GM23338 (cell line): ENCODE measurements at places on chromosomes 16 and 17. TPM values are rescaled to one million over a fixed set of nuclear protein-coding genes. Genes with fewer than 3 reads are reported as not detected.

The GNGT2 gene
- 0.42 TPM in 1 of 2 replicates, not detected in the other for total RNA-seq

The TMEM238L gene
- total RNA-seq: not detected in 2 replicates

The SCGB1C2 gene
- total RNA-seq: not detected in 2 replicates

The OTOP2 gene
- not detected in 2 replicates for total RNA-seq

The PYDC1 gene
- total RNA-seq: not detected in 2 replicates

The TMIGD1 gene
- not detected in 2 replicates for total RNA-seq

GRCh38 chr16:17548825-17549224 is 78.1 kb upstream of the XYLT1 start:
- no peaks in the 10 kb centered on the region for H3K4me1 ChIP-seq
- no peaks in the 10 kb centered on the region for H3K36me3 ChIP-seq
- no peak overlapping the region for H3K27ac ChIP-seq
- no peaks in the 10 kb centered on the region for H3K27me3 ChIP-seq
- no peak for DNase-seq

DNA sequence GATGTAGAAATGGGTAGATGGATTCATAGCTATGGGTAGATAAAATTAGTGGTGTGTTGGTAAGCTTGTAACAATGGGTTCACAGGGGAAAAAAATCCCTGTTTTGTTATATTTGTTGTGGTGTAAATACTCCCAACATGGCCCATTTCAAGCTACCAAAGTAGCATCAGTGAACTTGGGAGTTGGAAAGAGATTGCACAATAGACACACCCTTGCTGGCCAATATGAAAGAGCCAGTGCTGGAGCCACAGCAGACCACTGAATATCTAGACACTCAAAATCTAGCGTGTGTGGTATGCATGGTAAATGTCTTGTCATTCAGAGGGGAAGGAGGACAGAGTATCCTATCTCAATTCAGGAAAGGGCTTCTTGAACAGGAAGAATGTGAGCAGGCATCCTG is 565.1 kb upstream of the SALL1 start:
- H3K4me1 ChIP-seq: no peaks in the 10 kb centered on the region
- H3K27ac ChIP-seq: no peak overlapping the region
- no peaks in the 10 kb centered on the region for H3K27me3 ChIP-seq

- H3K27me3 ChIP-seq: no peaks in the 10 kb centered on the region
- H3K36me3 ChIP-seq: no peaks in the 10 kb centered on the region
- no peak for DNase-seq
- H3K27ac ChIP-seq: no peak overlapping the region
- no peak overlapping the region for H3K4me3 ChIP-seq
These were observed 1026.8 kb downstream of the CDH11 start for GRCh38 chr16:64094992-64095634.

DNA sequence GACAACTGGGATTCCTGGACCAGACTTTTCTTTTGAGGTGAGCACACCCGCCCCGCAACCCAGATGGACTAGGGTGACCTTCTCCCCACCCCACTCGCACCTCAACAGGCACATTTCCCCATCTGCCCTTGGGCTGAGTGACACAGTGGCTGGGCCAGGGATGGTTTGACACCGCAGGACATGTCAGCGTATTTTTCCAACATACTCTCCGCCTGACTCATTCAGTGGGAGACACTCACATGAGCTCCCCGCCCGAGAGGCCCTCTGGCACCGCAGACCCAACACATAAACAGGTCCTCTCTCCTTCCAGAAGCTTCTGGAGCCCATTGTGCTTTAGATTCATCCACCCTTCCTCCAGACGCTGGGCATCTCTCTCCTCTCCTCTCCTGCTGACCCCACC is 69.4 kb downstream of the ZDHHC7 start:
- H3K4me1 ChIP-seq: no peaks in the 10 kb centered on the region
- no peak for DNase-seq
- H3K27ac ChIP-seq: no peak overlapping the region
- no peaks in the 10 kb centered on the region for H3K36me3 ChIP-seq
- H3K27me3 ChIP-seq: no peaks in the 10 kb centered on the region

- no peak overlapping the region for H3K27ac ChIP-seq
- H3K4me3 ChIP-seq: no peak overlapping the region
- no peak for DNase-seq
- H3K27me3 ChIP-seq: peaks cover 25% of the 10 kb centered on the region
These were observed 4.6 kb downstream of the MGAT5B start for GRCh38 chr17:76872874-76873221.

DNA sequence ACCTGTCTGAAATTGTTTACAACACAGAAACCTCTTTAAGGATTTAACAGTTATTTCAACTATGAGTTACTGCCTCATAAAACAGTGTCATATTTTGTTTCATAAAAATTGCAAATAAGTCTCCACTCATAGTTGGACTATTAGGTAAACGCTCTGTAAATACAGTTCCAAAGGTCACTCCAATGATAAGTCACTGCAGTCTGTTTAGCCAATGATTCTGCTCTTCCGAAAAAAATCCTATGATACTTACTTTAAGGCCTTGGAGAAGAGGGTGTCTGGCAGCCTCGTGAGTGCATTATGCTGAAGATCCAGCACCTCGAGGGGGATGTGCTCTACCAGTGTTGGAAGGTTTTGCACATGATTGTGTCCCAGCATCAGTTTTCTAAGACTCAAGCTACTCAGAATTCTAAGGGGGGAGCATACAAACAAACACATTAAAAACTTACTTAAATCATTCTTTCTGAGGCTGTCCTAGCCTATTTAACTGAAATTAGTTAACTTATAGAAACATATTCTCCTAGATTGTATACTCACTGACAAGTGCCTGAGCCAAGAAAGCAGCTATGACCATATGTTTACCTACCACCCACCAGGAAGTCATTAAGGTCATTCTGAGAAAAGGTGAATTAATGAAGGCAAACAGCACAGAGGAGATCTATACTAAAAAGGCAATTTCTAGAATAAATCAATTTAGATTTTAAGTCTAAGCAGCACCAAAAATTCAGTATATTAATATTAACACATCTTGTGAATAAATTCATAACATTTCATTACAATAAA is 41.1 kb downstream of the MARVELD3 start:
- H3K27ac ChIP-seq: no peak overlapping the region
- H3K27me3 ChIP-seq: no peaks in the 10 kb centered on the region
- H3K4me1 ChIP-seq: no peaks in the 10 kb centered on the region
- no peak for DNase-seq
- peaks cover 48% of the 10 kb centered on the region for H3K36me3 ChIP-seq

DNA sequence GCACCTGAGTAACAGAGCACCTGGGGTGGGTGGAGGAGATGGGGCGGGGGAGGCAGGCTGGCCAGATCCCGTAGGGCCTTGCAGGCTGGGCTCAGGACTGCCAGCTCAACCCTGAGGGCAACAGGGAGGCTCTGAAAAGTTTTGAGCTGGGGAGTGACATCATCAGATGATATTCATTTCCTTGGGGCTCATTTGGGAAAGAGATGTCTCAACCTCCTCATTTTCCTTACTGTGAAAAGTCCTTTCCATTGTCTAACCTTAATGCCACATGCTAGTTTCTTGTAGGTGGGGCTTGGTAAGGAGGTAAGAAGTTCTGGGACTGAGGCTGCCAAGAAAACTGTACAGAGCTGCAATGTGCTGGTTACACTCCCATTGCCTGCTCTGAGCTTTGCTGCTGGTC is 3.7 kb downstream of the TNS4 start:
- H3K27ac ChIP-seq: no peak overlapping the region
- H3K4me3 ChIP-seq: no peak overlapping the region
- H3K4me1 ChIP-seq: peaks cover 24% of the 10 kb centered on the region
- DNase-seq: no peak

- no peaks in the 10 kb centered on the region for H3K27me3 ChIP-seq
- H3K4me3 ChIP-seq: no peak overlapping the region
- DNase-seq: no peak
- H3K36me3 ChIP-seq: no peaks in the 10 kb centered on the region
- H3K27ac ChIP-seq: no peak overlapping the region
These were observed 9.0 kb upstream of the RHBDL3 start for GRCh38 chr17:32256701-32257019.

- H3K4me3 ChIP-seq: no peak overlapping the region
- H3K4me1 ChIP-seq: no peaks in the 10 kb centered on the region
- H3K27ac ChIP-seq: no peak overlapping the region
- H3K27me3 ChIP-seq: no peaks in the 10 kb centered on the region
These were observed 106.7 kb upstream of the SDK2 start for GRCh38 chr17:73750975-73751374.

DNA sequence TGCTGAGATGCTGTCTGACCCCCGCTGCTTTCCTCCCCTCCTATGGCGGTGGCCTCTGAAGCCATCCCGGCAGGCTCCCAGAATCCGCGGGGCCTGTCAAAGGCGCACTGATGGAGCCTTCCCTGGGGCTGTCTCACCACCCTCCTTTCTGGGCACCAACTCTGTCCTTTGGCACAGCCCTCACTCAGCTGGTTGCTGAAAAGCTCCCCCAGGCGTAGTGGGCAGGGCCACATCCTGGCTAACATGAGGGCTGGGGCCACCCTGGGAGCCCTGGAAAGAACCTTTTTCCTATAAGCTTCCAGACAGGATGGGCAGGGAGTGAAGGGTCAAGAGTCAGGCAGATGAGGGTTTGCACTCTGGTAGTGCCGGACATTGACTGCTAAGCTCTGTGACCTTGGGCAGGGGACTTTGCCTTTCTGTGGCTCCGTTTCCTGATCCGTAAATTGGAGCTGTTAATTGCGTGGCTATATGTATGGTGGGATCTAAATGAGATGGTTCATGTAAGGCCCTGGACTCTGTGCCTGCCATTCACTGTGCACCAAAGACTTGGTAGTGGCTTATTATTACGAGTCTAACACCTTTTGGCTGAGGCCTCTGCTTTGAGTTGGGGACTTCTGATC is 27.6 kb upstream of the LASP1NB start:
- H3K4me3 ChIP-seq: no peak overlapping the region
- H3K36me3 ChIP-seq: no peaks in the 10 kb centered on the region
- no peaks in the 10 kb centered on the region for H3K27me3 ChIP-seq
- H3K27ac ChIP-seq: 0 out of 2 replicates have a peak overlapping the region, but pooled peaks have one; percentile 19
- DNase-seq: no peak

- no peak overlapping the region for H3K4me3 ChIP-seq
- peak; percentile 84 for DNase-seq
- no peaks in the 10 kb centered on the region for H3K36me3 ChIP-seq
- H3K27me3 ChIP-seq: no peaks in the 10 kb centered on the region
- no peak overlapping the region for H3K27ac ChIP-seq
These were observed 3.4 kb downstream of the STH start for GRCh38 chr17:46002311-46002972.

DNA sequence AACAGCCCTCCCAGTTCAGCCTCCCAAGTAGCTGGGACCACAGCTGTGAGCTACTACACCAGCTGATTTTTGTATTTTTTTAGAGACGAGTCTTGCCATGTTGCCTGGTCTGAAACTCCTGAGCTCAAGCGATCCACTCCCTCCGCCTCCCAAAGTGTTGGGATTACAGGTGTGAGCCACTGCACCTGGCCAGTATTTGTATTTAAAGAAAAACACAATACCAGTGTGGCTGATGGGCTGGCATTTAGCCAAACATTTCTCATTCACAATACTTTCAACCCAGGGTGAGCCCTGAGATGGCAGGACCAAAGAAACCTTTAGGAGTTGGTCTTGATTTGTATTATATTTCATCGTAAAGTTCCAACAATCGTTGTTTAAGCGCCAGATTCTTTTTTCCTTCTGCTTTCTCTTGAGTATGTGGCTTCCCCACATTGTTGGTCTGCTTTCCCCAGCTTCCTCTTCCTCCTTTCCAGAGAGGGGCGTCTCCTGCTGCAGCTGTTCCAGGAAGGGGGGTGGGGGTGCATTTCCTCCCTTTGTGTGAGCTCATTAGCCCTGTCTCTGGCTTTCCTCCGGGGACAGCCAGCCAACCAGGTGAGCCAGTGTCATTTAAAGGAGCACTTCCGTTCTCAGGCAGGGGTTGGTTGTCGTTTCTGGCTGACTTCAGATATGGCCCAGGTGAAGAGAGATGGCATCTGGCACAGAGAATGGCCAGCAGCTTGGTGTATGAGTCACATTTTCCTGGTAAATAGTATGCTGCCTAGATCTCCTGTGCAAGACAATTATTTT is 79.9 kb downstream of the GPRC5B start:
- H3K4me1 ChIP-seq: peaks cover 5% of the 10 kb centered on the region; the same call in 1 of the 2 replicates
- 0 out of 2 replicates have a peak overlapping the region, but pooled peaks have one; percentile 3 for H3K4me3 ChIP-seq
- no peaks in the 10 kb centered on the region for H3K27me3 ChIP-seq
- H3K36me3 ChIP-seq: no peaks in the 10 kb centered on the region; the same call in 1 of the 2 replicates
- DNase-seq: peak; percentile 87

- H3K27me3 ChIP-seq: no peaks in the 10 kb centered on the region
- H3K27ac ChIP-seq: no peak overlapping the region
- no peak overlapping the region for H3K4me3 ChIP-seq
- DNase-seq: no peak
- no peaks in the 10 kb centered on the region for H3K36me3 ChIP-seq
These were observed 15.7 kb upstream of the ATF7IP2 start for GRCh38 chr16:10370096-10370726.

DNA sequence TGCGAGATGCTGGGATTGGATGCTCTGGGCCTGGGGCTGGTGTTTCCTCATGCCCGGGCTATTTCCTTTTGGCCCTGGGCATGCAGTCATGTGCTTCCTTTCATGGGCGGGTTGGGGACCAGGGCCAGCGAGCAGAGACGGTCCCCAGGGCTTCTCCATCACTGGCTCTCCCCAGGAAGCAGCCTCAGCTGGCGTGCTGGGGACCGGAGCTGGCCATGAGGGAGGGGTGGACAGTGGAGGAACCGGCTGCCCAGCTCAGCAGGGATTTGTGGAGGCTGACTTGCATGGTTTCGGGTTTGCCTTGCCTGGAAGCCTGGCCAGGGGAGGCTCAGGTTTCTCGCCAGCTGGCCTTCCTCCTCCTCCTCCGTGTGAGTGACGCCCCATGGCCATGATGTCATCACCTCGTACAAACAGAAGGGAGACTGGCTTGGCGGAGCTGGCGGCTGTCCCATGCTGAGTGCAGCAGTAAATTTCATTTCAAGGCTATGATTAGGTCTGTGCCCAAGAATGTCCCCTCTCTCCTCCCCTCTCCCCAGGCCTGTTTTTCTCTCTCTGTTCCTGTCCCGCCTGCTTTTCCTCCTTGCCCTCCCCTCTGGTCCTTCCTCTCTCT is 8.9 kb upstream of the TIMP2 start:
- DNase-seq: peak; percentile 65
- H3K36me3 ChIP-seq: no peaks in the 10 kb centered on the region
- no peaks in the 10 kb centered on the region for H3K27me3 ChIP-seq
- H3K4me3 ChIP-seq: no peak overlapping the region
- H3K27ac ChIP-seq: no peak overlapping the region

DNA sequence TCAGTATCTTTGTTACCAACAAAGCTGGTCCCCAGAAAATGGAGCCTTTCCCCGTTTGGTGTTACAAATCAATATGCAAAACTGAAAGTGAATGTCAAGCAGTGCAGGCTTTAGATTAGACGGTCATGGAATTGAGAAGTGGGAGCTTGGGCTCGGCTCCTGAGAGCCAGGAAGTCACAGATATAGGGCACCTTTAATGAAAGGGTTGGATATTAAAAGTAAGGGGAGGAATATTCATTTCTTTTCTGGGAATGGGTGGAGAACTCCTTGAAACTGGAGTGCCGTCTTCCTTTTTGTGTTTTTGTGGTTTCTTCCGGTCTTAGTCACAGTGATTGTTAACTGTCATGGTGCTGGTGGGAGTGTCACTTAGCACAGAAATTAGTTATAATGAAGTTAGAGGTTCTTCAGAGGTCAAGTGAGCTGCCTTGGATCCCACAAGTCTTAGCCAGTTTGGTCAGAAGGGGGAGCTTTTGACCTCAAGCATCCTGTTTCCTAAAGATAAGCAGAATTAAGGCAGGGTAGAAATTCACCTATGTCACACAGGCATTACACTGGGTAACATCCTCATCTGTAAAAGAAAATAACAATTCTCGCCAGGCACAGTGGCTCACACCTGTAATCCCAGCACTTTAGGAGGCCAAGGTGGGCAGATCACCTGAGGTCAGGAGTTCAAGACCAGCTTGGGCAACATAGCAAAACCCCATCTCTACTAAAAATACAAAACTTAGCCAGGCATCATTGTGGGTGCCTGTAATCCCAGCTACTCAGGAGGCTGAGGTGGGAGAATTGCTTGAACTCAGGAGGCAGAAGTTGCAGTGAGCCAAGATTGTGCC is 9.6 kb upstream of the EIF1 start:
- H3K4me3 ChIP-seq: no peak overlapping the region
- no peaks in the 10 kb centered on the region for H3K27me3 ChIP-seq
- peak overlapping the region; percentile 76 for H3K27ac ChIP-seq
- no peaks in the 10 kb centered on the region for H3K36me3 ChIP-seq
